Muscle of back (tissue), 13 donors: ENCODE measurements at places on chromosomes 1 and 21.
A peak's percentile ranks its signal among the peaks of the same experiment; 100 is the strongest.

- no peak for DNase-seq
Measured at GRCh38 chr1:8974551-8974950, 28.9 kb downstream of the CA6 start.

DNA sequence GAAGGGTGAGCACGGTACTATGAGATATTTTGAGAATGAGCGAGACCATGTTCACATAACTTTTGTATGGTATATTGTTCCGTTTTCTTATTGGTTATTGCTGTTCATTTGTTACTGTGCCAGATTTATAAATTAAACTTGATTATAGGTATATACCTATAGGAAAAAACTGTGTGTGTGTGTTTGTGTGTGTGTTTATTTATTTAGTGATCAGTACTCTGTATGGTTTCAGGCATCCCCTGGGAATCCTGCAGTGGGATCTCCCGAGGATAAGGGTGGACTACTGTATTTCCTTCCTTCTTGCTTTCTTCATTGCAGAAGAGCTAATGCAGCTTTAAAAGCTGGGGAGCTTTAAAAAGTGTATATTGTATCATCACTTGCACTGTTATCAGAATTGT is 8.0 kb upstream of the ASH1L start:
- DNase-seq = no peak

DNA sequence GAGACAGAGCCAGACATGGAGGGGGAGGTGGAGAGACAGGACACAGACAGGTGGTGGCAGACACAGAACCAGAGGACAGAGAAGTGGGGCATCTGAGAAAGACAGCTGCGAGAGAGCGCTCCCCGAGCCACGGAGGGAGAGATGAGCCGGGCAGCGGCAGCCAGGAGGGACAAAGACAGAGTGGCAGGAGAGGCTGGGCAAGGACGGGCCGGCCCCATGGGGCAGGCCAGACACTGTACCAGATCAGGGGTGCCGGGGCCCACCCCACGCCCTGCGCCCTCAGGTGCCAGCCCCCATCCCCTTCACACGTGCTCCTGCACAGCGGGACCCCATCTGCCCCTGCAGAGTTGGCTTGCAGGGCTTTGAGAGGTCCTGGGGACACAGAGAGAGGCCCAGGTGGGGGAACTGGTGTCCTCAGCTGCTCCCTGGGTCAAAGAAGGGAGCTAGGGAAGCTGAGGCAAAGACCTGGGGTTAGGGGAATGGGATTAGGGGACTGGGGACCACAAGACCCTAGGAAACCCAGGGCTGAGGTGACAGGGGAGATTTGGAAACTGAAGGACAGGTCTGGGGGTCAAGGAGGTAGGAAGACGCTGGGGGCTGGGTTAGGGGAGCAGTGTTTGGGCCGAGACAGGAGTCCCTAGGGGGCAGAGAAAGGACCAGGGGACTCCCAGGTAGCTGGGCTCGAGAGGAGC is 643 bp downstream of the FNDC5 start:
- no peak for DNase-seq

DNA sequence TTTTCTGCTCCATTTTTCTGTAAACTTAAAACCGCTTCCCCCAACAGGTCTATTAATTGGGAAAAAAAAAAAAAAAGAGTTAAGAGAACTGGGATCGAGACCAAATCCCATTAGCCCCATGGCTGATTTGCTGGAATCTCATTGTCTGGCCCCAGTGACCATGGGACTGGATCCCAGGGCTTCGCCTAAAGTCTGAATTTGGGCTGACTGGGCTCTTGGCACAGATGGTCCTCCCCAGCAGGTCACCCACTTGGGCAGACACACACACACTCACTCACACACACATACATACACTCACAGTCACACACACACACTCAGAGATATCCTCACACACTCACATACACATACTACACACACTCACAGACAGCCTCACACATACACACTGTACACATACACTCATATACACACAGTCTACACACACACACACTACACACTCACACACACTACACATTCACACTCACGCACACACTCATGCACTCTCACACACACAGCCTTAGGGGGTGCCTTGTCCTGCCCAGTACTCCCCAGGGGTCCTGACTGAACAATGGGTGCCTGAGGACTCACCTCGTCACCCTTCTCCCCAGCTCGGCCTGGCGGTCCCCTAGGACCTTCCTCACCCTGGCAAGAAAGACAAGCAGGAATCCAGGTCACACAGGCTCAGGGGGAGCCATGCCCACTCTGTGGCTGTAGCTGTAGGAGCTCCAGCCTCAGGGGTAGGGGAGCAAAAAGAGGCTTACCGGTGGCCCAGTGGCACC is 7.5 kb downstream of the COL9A2 start:
- DNase-seq = peak; percentile 34

- peak; percentile 30 for DNase-seq
Measured at GRCh38 chr1:117060441-117061317, 553 bp downstream of the TTF2 start.

DNA sequence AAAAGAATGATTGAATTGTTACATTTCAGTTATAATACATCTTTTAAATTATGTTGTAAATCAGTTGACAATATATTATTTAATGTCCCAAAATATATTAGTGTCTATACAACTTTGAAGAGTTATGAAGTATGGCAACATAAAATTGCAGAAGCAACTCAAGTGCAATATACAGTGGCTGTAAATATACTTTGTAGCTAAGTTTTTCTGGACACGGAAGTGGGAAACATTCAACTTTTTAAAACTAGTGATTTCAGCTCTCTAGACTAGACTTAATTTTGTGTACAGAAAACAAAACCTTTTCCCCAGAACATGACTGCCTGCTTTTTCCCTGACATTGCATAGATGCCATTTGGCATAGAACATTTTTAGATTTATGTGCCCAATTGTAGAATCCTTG is 29.5 kb upstream of the ABCG1 start:
- DNase-seq = no peak

DNA sequence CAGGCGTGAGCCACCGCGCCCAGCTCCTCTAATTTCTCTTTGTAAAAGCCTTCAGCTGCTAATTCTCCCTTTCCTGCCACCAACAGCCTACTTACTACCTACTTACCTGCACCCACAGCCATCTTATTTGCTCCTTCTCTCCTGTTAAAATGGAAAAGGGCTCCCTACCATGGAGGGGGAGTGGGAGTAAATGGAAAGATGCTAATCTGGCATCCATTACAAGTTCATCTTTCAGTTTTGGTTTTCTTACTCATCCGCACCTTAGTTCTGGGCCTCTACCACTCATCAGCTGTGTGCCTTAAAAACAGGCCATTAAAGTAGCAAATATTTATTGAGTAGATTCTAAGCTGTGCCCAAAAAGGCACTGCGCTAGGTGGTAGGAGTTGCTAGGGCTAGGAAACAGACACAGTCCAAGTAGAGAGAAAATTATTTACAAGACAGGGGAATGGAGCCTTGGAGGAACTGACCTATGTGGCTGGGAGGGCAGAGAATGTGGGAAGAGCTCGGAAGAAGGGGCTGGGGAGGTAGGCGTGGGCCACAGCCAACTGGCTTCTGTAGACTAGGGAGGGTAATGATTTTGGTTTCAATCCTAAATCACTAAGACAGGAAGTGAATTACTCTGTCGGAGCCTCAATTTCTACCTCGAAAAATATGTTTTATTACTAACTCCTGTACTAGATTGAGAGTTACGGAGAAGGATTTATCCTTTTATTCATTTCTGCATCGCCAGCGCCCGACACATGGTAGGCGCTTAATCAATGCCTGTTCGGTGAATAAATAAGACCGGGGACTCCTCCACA is 685 bp upstream of the DDI2 start:
- DNase-seq = no peak

GRCh38 chr1:231847612-231848397 is 221.2 kb downstream of the DISC1 start:
- no peak for DNase-seq

DNA sequence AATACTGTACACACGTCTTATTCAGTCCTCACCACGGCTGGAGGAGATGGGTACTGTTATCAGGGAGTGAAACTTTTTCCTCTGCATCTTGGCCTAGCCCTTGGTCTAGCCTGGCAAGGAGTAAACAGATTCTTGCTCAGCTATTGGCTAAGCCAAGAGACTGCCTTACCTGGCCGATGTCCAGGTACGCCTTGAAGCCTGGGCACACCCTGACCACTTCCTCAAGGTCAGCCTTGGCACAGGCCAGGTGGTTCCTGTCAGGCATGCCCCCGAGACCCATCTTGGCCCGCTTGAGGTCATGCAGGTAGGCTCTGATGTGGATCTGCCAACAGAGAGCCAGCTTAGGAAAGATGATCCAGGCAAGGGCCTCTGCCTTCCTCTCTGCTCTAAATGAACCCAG is 17.8 kb upstream of the PARS2 start:
- DNase-seq = no peak

DNA sequence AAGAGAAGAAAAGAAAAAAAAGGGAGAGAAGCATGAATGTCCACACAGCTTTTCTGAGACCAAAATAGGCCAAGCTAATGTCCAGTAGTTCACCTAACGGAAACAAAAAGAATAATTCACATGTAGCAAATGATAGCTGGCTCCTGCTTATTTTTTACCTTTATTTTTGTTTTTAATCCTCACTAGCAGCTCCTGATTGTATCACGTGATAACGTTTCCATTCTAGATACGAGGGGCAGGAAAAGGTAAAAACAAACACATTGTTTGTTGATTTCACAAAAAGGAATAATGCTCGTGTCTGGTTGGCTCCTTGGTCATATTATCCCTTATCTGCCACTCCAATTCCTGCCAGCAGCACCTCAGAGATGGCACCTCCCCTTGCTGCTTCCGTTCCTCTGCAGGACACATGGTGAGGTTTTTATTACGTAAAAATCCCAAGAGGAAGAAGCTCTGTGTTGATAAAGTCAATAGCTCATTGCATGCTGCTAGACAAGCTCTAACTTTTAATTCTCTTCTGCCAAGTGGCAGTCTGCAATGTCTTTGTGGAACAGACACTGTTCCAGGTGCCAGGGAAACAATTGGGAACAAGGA is 201.7 kb downstream of the CRB1 start:
- no peak for DNase-seq

- DNase-seq = no peak
Measured at GRCh38 chr1:224380003-224380402, 23.3 kb downstream of the CNIH4 start.
